ENCODE measurements at places on chromosomes 16 and 17.

DNA sequence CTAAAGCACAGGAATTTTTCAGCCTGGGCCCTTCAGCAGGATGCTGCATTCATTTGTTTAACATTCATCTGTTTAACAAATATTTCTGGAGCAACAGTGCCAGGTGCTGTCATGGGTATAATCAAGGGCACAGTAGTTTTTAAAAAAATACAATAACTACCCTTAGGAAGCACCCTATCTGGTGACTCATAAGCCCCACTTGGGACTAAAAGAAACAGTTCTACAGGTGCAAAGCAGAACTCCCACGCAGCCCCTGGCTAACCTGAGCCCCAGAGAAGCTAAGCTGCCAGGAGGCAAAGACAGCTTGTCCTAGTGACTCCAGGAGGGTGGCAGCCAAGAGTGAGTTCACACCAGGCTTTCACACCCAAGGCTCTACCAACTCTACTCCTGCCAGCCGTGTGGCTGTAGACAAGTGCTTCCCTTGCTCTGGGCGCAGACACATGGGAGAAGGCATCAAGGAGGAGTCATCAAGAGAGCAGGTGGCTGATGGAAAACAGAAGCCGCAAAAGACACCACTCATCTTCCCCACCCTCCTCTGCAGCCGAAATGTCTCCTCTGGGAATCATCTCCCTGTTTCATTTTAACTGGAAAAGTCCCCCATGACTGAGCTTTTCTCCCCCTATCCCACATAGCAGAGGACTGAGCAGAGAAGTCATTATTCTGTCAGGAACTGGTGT lies 14.4 kb downstream of the CUEDC1 start:
- DNase-seq, result no peak

GRCh38 chr16:64878940-64879339 lies 242.9 kb downstream of the CDH11 start:
- no peak for DNase-seq

- DNase-seq, result no peak
Measured at GRCh38 chr17:8110907-8111306, 7.4 kb downstream of the ALOXE3 start.

DNA sequence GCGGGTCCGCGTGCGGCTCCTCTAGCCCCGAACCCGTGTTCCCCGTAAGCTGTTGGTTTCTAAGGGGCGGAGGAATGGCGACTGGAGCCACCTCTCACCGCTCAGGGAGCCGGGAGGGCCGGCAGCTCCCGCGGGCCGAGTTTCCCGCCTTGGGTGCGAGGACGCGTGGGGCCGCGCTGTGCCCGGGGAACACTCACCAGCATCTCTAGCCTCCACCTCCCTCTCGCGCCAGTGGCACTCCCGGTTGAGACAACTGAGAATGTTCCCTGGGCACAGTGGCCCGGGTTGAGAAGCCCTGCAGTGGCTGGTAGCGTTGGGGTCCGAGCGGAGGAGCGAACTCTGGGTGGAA lies 560 bp downstream of the TELO2 start:
- DNase-seq, result no peak

DNA sequence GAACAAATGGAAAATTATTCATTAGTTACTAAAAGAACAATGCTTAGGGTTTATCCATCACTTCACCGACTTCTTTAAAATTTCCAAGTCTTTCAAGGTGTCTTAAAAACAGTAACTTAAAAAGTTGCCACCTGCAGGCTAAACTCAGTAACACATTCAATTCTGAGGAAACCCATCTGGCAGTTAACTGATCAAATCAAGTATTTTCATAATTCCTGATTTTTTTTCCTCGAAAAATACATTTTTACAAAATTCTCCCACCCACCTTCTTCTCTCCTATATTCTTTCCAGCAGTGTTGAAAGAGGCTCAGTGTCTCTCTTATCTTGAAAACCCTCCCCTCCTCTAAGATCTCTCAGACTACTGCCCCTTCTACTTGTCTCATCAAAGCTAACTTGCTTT lies 29.9 kb downstream of the PARN start:
- no peak for DNase-seq
